ENCODE measurements at places on chromosomes 12 and 14.

DNA sequence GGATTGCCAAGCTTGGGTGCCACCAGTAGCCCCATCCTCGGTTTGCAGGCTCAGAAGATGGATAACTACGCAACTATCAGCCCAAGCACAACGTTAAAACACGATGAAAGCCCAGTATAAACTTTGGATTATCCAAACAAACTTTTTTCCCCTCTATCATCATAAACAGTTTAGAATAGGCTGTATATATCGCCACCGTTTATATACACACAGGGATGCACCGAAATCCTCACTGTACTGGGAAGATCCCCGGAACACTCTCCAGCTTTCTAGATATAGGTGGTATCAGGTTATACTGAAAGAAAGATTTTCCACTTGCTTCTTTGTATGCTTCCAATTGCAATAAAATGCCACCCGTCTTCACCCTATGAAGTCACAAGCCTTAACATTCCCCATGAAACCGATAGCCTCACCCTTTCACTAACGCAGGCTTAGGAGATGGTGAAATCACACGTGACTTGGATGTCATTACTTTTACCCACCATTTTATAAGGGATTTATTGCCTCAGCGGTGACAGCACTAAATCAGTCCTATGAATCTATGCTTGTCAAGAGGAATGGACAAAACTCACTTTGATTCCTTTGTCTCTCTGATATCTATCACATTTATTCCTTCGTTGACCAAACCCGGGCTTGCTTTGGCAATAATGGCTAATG is 207.6 kb upstream of the FOXN3 start:
- no peak for DNase-seq

DNA sequence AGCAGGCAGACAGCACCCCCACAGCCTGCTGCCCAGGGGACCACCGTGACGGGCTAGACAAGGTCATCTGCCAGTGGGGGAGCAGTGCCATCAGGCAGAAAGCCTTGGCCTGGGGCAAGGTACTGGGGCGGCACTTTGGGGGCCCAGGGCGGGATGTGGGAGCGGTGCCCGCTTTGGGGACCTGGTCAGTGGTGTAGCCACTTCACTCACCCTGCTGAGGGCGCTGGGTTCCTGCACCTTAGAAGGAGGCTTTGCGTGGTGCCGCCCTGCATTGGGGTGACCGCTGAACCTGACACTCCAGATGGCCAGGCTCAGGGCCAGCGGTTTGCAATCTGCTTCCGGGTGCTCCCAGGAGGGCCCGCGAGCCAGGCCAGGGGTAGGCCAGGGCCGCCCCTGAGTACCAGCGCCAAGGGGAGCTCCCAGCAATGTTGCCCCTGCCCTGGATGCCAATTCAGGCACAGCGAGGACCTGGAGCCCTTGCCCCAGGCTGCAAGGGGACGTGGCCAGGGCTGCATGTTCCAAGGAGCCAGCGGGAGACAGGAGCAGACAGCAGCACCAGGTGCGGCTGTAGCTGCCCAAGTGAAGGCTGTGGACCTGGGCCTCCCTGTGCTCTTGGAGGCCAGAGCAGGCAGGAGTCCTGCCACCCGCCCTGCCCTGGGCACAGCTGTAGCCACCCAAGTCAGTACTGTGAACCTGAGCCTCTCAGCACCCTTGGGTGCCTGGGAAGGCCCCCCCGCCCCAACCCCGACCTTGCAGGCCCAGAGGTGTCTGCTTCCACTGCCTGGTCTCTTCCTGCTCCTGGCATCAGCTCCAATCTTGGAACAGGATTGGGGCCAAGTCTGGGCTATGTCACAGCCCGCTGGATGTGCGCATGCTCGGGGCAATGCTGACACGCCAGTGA is 550.7 kb downstream of the SLC6A15 start:
- no peak for DNase-seq

- DNase-seq: peak; percentile 31
Measured at GRCh38 chr12:106226884-106227640, 20.8 kb downstream of the CKAP4 start.

DNA sequence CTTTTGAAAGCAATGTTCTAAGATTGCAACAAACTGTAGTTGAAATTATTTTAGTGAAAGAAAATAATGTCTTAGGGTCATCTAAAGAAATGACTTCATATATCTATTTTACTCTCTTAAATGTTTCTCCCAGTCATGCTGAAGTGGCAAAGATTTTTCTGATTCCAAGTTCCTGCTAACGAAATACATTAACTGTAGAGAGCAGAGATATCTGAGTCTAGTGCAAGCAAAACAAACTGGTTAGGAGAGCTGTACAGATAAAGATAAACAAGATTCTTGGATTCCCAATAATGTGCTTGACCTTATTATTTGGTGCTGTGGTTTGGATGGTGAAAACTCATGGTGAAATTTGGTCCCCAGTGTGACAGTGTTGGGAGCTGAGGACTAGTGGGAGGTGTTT is 199.9 kb upstream of the PWP1 start:
- DNase-seq: no peak

DNA sequence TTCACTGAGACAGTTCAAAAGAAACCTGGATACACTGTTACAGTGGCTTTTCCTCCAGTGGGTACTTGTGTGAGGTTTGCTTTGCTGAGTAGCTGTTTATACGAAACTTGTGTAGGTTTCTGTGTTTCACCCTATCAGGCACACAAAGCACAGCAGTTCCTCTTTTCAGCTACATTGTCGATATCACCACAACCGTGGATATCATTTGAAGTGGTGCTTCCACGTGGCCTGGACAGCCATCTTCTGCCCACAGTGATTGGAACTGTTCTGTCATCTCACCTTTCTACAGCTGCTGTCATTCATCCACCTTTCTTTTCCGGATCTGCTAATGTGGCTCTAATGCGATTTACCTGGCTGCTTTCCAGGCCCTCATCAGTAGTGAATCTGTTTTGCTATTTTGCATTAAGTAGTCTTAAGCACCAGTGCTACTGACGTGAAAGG is 368.8 kb downstream of the SYT1 start:
- DNase-seq: no peak

DNA sequence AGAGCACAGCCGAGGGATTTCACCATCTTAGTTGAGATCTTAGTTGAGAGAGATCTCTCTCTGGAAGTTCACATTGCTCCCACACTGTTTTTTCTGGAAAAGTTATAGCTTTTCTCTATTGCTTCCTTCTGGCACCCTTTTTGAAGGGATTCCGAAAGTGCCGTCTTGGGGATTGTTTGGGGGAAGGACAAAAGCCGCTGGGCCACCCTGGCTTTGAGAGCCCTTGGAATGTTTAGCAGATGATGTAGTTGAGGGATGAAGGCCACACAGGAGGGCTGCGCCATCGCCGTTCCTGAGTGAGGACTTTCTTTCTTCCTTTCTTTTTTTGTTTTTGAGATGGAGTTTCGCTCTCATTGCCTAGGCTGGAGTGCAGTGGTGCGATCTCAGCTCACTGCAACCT is 17.7 kb downstream of the PLEKHG3 start:
- DNase-seq: no peak

- no peak for DNase-seq
Measured at GRCh38 chr12:58513301-58513834, 406.9 kb downstream of the LRIG3 start.

DNA sequence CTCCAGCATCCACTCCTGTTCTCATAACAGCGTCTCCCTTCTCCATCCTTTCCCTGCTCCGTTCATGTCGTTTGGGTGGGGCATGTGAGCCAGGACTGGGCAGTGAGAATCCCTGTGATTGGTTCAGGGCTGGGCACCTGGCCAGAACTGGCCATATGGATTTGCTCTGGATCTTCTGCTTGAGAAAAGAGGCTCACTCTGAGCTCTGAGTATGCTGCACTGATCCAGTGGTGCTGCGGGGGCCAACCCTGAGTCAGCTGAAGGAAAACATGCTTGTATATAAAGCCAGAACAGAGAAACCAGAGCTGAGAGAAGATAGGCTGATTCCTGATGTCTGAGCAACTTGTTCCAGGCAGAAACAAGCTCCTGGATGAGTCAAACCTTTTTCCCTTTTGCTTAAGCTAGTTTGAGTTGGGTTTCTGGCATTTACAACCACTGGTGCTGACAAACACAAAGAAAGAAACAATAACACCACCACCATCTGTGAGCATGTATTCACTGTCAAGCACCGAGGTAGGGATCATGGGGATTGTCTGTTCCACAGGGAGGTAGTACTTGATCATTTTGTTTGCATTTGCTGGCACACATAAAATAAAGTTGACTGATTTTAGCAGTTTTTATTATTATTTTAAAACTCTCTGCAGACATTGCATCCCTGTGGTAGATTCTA is 14.0 kb upstream of the HPD start:
- DNase-seq: no peak

DNA sequence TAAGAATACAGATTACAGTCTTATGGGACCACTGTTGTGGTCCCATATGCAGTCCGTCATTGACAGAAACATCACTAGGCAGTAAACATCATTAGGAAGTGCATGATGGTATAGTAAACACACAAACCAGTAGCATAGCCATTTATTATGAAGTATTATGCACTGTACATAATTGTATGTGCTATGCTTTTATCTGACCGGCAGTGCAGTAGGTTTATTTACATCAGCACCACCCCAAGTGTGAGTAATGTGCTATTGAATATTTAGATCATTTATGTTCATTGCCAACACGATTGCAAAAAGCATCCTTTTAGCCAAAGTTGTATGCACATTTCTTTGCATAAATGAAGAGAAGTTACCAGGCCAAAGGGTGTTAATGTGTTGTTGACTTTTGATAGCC is 531.6 kb upstream of the TBX3 start:
- no peak for DNase-seq

DNA sequence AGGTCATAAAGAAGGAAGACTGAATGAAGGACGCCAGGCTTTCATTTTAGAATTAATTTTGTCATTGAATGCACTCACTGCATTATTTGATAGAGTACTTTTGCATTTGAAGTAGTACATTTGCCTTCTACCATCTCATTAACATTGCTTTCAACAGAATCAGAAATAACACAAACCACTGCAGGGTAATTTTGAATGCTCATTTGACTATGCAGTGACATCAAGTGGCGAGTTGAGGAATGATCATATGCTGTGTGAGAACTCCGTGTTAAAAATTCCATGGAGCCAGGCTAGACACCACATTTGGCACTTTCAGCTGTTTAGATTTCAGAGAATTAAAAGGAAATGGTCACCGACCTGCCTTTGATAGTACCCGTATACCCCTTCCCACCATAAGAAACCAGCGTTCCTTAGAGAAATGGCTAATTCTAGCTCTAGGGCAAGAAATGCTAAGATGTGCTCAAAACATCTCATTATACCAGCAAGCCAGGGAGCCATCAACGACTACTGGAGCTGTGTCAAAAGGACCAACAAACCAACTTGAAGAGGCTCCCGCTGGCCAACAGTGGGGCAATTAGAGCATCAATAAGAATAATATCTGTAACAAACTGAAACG is 16.5 kb downstream of the HEBP1 start:
- DNase-seq: peak; percentile 30

DNA sequence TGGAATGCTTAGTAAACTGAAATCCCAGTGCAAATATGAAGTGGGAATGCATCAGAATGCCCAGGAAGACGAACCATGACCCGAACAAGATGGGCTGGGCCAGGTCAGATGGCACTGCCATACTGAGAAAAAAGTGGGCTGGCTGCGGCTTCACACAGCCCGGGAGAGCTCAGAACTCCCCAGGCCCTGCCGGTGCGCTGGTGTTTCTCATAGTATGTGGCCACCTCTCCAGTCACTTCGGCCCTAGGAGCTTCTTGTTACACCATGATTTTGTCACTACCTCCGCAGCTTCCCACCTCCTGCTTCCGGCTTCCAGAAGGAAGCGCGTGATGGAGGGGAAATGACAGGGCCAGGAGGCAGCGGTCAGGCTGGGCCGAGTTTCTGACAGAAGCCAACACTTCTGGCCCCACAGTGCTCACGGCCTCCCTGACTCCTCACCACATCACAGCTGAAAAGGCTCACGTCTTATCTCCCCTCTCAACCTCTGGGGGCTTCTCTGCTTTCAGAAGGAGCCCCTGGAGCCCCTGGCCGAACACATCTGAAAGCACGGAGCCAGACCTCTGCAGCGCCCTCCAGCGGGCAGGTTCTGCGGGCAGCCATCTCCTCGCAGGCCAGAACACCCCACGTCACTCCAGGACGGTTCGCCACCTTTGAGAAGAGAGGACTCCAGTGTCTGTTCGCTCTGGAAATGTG is 30.7 kb downstream of the DAD1 start:
- DNase-seq: peak; percentile 71

DNA sequence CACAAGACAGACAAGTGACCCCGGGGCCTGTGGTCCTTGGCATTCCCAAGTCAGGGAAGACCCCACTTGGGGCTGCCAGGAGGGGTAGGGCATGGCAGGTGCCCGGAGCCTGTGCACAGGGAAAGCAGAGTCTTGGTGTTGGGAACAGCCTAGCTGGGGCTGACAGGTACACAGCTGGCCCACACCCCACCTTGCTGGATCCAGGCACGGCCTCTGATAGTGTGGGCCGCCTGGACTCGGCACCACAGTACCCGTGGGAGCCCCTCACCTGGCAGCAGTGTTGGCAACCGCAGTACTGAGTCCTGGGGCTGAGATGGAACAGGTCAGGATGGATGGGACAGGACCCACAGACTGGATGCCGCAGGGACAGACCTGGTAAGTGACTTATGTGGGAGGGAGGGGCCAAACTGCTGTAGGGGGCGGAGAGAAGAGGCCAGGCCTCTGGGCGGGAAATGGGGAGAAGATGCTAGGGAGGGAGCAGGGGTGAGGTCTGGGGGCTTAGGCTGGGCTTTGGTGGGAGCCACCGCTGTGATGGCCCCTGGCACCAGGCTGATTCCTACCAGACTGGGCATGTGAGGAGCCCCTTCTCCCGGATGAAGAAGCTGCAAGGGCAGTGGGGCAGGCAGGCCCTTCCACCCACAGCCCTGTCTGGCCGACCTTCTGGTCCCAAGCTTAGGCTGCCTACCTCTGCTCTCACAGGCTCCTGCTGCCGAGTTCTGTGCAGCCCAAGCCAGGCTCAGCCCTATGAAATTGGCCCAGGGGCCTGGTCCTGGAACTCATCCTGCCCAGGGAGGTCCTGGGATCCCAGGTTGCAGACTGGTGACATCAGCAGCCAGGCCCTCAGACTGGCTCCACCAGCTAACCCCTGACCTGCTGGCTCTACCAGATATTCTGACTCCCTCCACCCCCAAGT is at the start of gene TGM1:
TSS of gene TGM1 (minus strand) at position 357 of the 913 bp plus-strand sequence. CDS start 825 bp downstream, outside the sequence.
- no peak for DNase-seq

- no peak for DNase-seq
Measured at GRCh38 chr14:85688006-85688405, 158.1 kb downstream of the FLRT2 start.

DNA sequence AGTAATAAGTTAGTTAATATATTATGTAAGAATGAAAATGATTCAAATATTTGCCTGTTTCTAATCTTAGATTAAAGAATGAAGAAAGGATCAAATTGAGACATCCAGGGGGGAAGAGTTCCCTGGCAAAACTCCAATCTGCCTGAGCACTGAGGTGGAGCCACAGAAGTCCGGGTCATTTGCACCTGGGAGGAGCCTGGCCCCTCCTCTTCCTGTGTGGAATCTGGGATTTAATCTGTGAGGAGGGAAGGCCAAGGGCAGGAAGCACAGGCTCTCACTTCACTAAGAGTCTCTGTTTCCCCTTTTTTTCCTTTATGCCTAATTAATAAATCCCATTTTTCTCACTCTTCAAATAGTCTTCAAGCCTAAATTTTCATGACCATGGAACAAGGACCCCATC is 599.5 kb downstream of the FLRT2 start:
- DNase-seq: no peak

- DNase-seq: no peak
Measured at GRCh38 chr14:89283327-89284060, 133.5 kb downstream of the FOXN3 start.

Measured in CD4-positive, alpha-beta T cell treated with Interleukin-6 for 4 hours (primary cell).